Body of pancreas (tissue), 4 donors: ENCODE measurements at places on chromosomes 13 and 19. TPM values are rescaled to one million over a fixed set of nuclear protein-coding genes. Genes with fewer than 3 reads are reported as not detected.

The SULT2A1 gene
- not detected for total RNA-seq

The SCEL gene
- not detected for total RNA-seq

The C1QTNF9 gene
- 4.3 TPM for total RNA-seq

The FUT2 gene
- 3.4 TPM for total RNA-seq

DNA sequence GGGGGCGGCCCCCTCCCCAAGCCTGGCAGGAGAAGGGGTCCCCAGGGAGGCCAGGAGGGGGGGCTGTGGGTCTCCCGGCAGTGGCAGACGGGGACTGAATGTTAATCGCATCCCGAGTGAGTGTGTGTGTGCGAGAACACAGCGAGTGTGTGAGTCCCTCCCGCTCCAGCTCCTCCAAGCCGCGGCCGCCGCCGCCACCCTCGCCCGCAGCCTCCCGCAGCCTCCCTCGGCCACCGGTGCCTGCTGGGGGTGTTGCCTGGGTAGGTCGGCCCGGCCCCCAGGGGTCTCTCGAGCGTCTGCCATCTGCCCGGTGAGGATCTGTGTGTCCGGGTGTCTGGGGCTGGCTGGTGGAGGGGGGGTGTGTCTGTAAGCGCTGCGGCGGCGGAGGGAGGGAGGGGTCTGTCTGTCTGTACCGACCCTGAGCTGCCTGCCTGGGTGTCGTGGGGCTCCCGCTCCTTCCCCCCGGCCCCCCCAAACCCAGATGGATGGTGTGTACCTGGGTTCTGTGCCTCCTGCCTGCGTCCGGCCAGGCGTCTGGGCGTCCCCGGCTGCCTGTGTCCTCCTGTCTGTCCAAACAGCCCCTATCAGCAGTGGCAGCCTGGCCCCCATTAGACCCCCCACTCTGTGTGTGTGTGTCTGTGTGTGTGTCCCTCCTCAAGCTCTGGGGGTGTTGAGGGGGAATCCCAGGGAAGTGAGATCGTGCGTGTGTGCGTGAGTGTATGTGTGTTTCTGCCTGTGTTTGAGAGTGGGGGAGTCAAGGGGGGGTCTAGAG lies at the start of gene GRIN2D:
GRIN2D (plus strand) TSS at position 110 of the 772 bp plus-strand sequence. CDS start 4,725 bp downstream, outside the sequence.
- peaks cover 42% of the 10 kb centered on the region for H3K27me3 ChIP-seq
- no peak within 1 kb of the TSS for H3K4me3 ChIP-seq
- no peak for DNase-seq
- peaks cover 29% of the 10 kb centered on the region for H3K4me1 ChIP-seq
- no peak within 1 kb of the TSS for H3K27ac ChIP-seq

GRCh38 chr13:106610486-106610885 lies 42.5 kb upstream of the ARGLU1 start:
- H3K36me3 ChIP-seq: no peaks in the 10 kb centered on the region
- no peaks in the 10 kb centered on the region for H3K27me3 ChIP-seq

GRCh38 chr13:27053902-27054595 lies 117.6 kb downstream of the USP12 start:
- no peaks in the 10 kb centered on the region for H3K27me3 ChIP-seq
- no peaks in the 10 kb centered on the region for H3K36me3 ChIP-seq
- no peak for DNase-seq
- no peaks in the 10 kb centered on the region for H3K4me1 ChIP-seq
- no peak overlapping the region for H3K27ac ChIP-seq
- no peak overlapping the region for H3K4me3 ChIP-seq

- H3K27ac ChIP-seq: no peak overlapping the region
- DNase-seq: no peak
- no peaks in the 10 kb centered on the region for H3K36me3 ChIP-seq
- peaks cover 21% of the 10 kb centered on the region for H3K4me1 ChIP-seq
- H3K4me3 ChIP-seq: no peak overlapping the region
- no peaks in the 10 kb centered on the region for H3K27me3 ChIP-seq
Observed at GRCh38 chr19:45110851-45111266, 17.9 kb downstream of the PPP1R37 start.

GRCh38 chr13:110426735-110427134 lies 119.7 kb downstream of the COL4A2 start:
- no peaks in the 10 kb centered on the region for H3K27me3 ChIP-seq
- no peak for DNase-seq
- H3K36me3 ChIP-seq: no peaks in the 10 kb centered on the region
- no peak overlapping the region for H3K27ac ChIP-seq
- no peak overlapping the region for H3K4me3 ChIP-seq

DNA sequence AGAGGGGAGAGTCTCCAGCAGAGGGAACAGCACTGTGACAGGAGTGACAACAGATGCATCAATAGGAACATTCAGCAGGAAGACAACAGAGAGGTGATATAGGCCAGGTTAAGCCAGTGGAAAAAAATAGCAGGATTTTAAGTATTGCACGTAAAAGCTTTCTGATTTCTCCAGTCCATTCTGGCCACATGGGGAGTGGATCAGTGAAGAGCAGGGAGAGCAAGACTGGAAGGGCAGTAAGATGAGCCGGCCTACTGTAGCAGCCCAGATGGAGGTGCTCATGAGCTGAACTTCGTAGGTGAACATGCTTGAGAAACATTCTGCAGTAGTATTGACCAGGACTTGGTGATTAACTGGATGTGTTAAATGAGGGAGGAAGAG lies 1.7 kb downstream of the UTP14C start:
- H3K36me3 ChIP-seq: no peaks in the 10 kb centered on the region
- DNase-seq: no peak
- H3K4me3 ChIP-seq: no peak overlapping the region

DNA sequence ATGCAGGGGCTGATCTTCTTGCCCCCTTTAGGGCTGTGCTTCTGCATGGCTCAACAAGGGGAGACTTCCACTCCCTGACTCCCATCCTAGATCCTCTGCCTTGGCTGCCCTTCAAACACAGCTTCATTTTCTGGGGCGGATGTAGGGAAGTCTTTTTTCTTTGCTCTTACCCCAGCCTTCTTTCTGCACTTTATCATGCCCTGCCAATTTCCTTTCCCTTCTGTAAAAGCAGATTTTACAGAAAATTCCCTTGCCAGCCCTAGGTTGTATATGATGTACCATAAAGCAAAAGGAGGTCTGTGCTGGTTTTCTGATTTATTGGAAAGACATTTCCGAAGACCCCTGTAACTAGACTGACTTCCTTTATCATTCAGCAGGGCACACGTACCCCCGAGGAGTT lies 283.4 kb downstream of the SHISA2 start:
- no peaks in the 10 kb centered on the region for H3K27me3 ChIP-seq
- H3K4me3 ChIP-seq: no peak overlapping the region
- H3K4me1 ChIP-seq: no peaks in the 10 kb centered on the region
- no peak overlapping the region for H3K27ac ChIP-seq

DNA sequence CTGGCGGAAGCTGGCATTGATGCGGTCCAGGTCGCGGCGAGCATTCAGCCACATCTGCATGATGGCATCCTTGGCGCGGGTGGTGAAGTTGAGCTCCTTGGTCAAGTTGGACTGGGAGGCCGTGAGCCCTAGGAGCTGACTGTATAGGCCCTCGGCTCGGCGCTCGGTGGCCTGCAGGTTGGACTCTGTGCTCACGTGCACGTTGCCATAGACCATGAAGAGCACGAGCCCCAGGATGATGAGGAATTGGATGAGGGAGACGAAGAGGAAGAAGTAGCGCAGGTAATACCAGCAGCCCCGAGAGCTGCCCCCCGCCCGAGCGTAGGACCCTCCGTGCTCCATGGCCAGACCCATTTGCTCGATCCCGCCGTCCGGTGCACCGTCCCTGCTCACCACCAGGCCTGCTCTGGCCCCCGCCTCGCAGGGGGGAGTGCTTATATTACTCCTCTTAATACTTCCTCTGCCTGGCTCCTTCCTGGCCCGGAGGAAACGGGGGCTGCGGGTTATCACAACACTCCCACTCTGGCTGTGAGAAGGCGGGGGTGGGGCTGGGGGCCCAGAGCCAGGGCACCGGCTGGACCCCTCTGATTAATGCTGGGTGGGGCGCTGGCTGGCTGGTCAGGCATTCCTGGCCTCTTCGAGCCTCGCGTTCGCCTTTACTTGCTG lies at the start of gene PLVAP:
PLVAP (minus strand) TSS at position 408 of the 666 bp plus-strand sequence; CDS start at position 354, 54 bp downstream.
- H3K27ac ChIP-seq: peak within 1 kb of the TSS; percentile 30
- H3K4me1 ChIP-seq: no peaks in the 10 kb centered on the region
- H3K4me3 ChIP-seq: no peak within 1 kb of the TSS
- peak; percentile 12 for DNase-seq

DNA sequence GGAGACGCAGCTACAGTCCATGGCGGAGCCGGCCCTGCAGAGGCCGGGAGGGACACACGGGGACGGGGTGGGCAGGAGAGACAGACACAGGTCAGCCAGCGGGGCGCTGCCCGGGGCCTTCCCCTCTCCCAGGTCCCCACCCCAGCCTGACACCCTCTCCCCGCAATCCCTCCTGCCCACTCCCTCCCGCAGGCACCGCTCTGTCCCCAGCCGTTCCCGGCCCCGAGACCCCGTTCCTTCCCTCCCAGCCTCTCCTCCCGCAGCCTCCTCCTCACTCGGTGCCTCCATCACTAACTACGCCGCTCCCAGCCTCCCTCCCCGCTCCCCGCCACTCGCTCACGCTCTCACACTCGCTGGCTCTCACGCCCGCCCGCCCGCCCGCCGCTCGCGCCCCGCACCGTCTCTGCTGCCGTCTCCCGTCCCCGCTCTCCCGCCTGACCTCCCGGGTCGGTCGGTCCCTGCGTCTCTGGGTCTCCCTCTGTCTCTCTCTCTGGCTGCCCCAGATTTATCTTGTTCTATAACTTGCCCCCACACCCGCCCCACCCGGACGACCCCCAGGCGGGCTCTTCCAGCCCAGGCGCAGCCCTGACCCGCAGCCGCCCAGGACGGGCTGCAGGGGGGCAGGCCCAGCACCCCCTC lies 15.2 kb downstream of the ERFL start:
- H3K4me1 ChIP-seq: peaks cover 3% of the 10 kb centered on the region
- peaks cover 12% of the 10 kb centered on the region for H3K27me3 ChIP-seq
- H3K36me3 ChIP-seq: no peaks in the 10 kb centered on the region
- H3K4me3 ChIP-seq: no peak overlapping the region

DNA sequence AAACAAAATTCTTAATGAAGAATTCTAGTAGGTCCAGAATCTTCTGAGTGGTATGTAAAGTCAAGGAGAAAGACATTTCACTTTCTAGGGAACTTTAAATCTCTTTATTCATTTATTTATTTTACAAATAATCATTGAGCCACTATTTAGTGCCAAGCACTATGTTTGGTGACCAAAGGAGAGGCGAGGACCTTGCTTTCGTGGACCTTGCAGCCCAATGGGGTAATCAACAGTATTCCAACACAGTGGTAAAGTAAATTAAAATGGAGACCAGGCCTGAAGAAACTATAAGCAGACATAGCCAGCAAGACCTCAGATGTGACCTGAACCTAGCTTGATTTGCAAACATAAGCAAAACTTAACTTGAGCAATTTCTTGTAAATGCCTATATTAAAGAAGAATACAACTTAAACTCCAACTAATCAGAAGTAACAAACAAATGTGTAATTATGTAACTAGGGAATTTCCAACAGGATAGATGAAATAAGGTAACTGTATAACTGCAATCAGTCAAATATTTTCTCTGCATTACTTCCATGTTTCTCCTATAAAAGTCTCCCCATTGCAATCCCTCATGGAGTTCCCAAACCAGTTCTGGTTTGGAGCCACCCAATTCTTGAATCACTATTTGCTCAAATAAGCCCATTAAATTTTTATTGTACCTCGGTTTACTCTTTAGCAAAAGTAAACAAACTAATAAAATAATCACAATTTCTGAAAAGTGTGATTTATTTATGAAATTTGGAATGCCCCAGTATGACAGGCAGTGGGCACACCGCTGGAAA lies 67.6 kb downstream of the MBNL2 start:
- H3K27me3 ChIP-seq: no peaks in the 10 kb centered on the region
- H3K36me3 ChIP-seq: no peaks in the 10 kb centered on the region
- H3K4me1 ChIP-seq: peaks cover 20% of the 10 kb centered on the region
- H3K27ac ChIP-seq: no peak overlapping the region
- no peak for DNase-seq

DNA sequence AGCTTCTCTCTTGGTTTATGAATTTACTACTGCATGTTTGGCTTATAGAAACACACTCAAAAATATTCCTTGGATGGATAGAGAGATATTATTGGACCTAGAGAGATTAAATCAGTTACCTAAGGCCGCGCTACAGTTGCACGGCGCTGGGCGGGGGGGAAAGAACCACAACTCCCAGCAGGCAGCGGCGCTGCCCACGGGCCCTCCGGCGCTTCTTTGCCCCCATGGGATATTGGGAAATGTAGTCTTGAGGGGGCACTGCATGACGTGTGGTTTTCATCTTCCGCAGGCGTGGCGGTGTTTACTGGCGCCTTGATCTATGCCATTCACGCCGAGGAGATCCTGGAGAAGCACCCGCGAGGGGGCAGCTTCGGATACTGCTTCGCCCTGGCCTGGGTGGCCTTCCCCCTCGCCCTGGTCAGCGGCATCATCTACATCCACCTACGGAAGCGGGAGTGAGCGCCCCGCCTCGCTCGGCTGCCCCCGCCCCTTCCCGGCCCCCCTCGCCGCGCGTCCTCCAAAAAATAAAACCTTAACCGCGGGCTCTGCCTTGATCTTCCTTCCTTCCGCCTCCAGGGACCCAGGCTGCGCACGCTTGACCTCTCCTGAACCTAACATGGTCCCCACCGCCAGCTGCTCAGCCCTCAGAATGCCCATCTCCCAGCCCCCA lies 4.8 kb downstream of the EMP3 start:
- H3K4me1 ChIP-seq: peaks cover 56% of the 10 kb centered on the region
- no peaks in the 10 kb centered on the region for H3K27me3 ChIP-seq
- peak; percentile 90 for DNase-seq
- peak overlapping the region; percentile 85 for H3K27ac ChIP-seq
- no peaks in the 10 kb centered on the region for H3K36me3 ChIP-seq

- no peak for DNase-seq
- H3K27ac ChIP-seq: no peak overlapping the region
- peaks cover 38% of the 10 kb centered on the region for H3K36me3 ChIP-seq
- peaks cover 4% of the 10 kb centered on the region for H3K4me1 ChIP-seq
Observed at GRCh38 chr19:11027381-11027780, 61.9 kb upstream of the LDLR start.

GRCh38 chr13:37216331-37216730 lies 110.9 kb upstream of the CSNK1A1L start:
- no peak overlapping the region for H3K4me3 ChIP-seq
- no peaks in the 10 kb centered on the region for H3K36me3 ChIP-seq
- no peak overlapping the region for H3K27ac ChIP-seq
- no peaks in the 10 kb centered on the region for H3K4me1 ChIP-seq
- H3K27me3 ChIP-seq: no peaks in the 10 kb centered on the region
- DNase-seq: no peak

- H3K36me3 ChIP-seq: no peaks in the 10 kb centered on the region
- DNase-seq: no peak
Observed at GRCh38 chr19:1855828-1856255, 7.5 kb downstream of the KLF16 start.
